ENCODE measurements at places on chromosomes 6 and 20.

- DNase-seq: no peak
Observed at GRCh38 chr6:21123507-21124436, 469.8 kb upstream of the SOX4 start.

DNA sequence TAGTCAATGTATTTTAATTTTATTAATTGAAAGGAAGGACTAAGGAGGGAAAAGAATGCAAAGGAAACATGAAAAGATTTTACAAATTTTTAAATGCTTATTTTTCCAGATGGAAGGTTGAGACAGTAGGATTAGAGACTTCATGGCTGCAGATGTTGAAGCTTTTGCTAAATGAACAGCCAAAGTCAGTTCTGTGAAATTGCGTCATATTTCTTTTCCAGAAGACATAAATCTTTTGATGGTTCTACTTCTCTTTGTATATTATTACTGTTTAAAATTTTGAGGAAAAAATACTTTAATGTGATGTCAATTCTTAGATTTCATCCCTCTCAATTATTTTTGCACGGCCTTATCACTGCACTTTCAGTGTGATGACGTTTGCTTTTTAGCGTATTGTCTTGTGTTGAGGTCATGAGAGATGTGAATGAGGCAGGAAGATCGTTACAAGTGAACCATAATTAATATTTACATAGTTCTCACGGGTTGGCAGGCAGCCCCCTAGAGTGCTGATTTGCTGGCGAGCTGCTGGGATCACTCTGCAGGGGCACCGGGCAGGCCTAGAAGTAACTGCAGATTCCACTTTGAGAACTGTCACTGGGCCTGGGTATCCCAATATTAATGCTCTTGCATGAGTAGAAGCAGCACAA is 158.1 kb downstream of the TBXT start:
- no peak for DNase-seq

- no peak for DNase-seq
Observed at GRCh38 chr20:6169251-6169650, 46.4 kb upstream of the FERMT1 start.

DNA sequence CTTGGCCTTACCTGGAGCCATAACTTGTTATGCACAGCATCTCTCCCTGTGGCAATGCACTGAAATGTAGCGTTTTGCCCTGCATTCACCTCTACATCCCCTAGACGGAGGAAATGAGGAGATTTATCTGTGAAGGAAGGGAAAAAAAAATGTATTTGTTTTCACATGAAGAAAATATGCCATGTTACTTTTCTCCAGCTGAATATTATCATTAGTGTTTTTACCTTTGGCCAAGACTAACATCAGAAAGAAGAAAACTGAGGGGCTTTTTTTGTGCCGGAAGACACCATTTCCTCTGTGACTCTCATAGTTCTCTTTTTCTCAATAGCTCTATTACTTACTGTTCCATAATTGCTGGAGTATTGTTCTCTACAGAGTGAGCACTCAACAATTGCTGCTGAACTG is 280.4 kb downstream of the PTPRK start:
- DNase-seq: no peak

- no peak for DNase-seq
Observed at GRCh38 chr6:80411486-80411885, 305.0 kb downstream of the BCKDHB start.

- DNase-seq: no peak
Observed at GRCh38 chr6:34602318-34603111, 46.4 kb upstream of the SPDEF start.

DNA sequence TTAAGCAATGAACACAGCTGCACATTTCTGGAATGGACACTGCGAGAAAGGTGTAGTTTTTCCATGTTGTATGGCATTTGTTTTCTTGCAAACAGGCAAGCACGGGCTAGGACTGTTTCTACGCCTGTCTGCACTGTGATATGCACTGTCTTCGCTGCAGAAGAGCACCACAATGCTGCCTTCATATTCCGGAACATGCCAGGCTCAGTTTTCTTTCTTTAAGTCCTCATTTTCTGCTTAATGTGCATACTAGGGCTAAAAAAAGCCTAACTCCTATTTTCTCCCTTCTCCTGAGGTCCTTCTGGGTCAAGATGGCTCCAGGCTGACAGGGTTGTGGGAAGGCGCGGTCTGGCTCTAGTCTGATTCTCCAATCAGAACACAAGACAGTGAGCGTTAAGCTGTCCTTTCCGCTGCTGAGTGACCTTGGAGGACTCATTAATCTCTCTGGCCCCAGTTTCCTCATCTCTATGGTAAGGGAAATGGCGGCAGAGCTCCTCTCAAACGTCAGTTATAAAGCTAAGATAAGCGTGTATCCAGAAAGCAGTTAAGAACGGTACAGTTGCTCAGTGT is 379.9 kb downstream of the C6orf118 start:
- DNase-seq: no peak

- DNase-seq: no peak
Observed at GRCh38 chr6:48377115-48377514, 266.1 kb upstream of the PTCHD4 start.

DNA sequence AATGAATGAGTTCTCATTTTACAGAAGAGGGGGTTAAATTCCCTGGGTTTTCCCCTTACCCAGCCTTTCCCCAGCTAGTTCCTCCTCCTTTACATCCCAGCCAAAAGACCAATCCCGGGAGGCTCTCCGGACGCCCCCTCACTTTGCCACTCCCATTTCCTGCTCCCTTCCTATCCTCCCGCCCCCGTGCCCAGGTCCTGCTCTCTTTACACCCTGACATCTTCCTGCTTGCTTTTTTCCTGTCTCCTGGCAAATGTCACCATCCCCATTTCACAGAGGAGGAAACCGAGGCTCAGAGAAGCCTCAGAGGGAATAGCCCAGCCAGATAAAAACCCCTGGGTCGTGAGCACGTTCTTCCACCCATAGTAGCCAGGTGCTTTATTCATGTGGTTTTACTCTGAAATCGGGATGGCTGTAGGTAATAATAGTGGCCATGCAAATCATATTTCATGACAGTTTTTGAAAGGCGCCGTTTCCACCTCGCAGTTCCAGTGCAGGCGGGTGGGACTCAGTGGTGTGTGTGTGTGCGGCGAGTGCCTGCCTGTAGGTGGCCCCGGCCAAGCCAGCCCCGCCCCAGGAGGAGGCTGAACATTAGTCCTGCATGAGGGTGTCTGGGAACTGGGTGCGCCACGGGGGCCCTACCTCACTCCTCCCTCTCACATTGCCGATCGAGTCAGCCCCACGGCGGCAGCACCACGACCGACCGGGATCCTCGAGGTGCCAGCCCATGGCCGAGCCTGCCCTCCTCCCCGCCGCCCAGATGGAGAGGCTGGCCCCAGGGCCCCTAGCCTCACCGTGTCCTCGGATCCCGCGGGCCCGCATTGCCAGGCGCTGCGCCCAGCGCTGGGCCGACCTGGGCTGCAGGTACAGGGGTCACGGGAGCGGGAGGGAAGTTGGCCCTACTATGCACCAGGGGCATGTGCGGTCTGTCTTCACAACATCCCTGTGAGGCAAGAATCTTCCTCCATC is at the start of gene ARHGAP40:
TSS of gene ARHGAP40 (plus strand) at position 594 of the 969 bp plus-strand sequence.
- DNase-seq: no peak

DNA sequence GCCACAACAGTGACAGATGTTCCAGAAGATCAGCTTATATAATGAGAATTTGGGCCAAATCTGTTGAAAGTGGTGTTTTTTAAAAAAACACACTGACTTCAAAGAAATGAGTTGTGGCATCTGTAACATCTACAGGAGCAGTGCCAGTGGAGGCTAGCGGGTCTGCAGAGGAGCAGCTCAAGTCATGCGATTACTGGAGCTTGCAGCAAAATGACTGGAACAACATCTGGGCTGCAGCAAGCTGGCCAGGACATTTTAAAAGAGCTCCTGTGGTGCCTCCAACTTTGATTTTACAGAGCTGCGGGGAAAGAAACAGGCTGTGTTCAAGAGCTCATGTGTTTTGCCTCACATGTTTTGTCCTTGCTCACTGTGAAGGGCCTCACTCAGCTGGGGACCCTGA is 57.2 kb downstream of the TBX18 start:
- DNase-seq: no peak

DNA sequence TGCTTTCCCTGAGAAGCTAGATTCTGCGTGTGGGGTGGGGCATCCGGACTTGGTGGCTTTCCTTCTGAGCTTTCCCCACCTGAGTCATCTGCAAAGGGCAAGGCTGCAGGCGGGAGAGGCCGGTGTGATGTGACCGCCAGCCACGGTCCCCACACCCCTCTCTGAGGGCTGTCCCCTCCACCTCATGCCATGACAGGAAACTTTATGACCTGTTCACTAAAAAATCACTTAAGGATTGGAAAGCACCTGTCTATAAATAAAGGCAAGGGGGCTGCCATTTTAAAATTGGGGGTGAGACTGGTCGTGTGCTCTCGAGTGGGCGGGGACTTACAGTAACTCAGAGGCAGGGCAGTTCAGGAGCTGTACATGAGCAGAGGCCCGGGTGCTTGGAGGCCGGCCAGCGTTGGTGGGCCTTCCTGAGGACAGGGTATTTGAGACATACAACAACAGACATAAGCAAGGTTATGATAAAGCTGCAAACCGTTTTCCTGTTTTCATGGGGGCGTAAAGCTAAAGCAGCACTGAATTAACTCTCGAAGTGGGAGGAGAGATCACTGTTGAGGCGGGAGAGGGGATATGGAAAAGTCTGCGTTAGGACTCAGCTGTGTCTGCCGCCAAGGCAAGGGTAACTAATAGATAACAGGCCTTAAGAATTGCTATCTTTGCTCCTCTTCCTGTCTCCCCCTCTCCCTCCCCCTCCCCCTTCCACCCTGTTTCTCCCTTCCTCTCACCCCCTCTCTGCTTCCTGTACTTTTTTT is 16.1 kb upstream of the SERPINB1 start:
- DNase-seq: peak; percentile 85

DNA sequence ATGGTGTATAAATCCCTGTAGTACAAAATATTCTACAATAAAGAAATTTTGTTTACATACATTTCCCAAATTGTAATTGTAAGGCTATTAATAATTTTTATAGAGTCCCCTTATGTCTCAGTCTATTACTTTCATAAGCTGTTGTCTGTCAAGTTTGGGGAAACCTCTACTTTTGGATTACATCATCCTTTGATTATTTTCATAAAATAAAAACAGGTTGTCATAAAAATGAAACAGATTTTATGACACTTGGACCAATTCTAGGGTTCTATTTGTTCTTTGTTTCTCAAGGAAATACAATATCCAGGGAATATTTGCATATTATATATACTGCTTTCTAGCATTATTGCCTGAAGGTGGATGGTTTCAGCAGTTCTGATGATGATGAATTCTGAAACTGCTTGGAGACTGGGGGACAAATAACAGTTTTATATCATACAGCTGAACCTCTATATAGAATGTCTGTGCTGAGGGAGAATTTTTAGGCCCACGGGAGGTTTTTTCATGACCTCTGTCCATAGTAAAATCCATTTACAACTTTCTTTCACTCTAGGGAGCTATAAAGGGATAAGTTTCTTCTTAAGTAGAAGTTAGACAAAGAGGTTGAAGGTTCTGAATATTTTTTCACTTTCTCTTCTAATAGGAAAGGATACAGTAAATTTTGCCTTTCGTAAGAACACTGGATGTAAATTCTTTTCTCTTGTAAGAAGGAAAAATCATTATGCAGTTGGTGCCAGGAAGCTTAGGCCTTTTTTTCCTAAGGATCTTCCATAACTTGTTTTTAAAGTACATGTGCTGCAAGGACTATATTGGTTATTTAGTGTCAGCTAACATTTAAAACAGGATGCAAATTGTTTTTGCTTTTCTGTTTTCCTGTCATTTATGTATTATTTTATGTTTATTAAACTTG is 58.0 kb downstream of the CD2AP start:
- no peak for DNase-seq

GRCh38 chr20:18066421-18067333 is 9.0 kb upstream of the OVOL2 start:
- no peak for DNase-seq

GRCh38 chr6:141203902-141204575 is 928.7 kb upstream of the GJE1 start:
- DNase-seq: no peak

All from CD4-positive, alpha-beta T cell treated with Interleukin-2 at 100 ng/mL for 4 hours (primary cell).